Skeletal muscle cell (primary cell): ENCODE measurements at places on chromosomes 3 and 15.
A peak's percentile ranks its signal among the peaks of the same experiment; 100 is the strongest.

- peak; percentile 49 for DNase-seq
Measured at GRCh38 chr3:83890039-83890762, 1068.6 kb upstream of the CADM2 start.

- DNase-seq: no peak
Measured at GRCh38 chr3:150639262-150639661, 36.1 kb downstream of the SELENOT start.

GRCh38 chr3:38454178-38454883, 641 bp downstream of the ACVR2B start:
- DNase-seq: no peak

GRCh38 chr3:133038089-133038730, at the start of gene TMEM108:
TSS of gene TMEM108 (plus strand) at chr3:133038391.
- DNase-seq: peak; percentile 5

DNA sequence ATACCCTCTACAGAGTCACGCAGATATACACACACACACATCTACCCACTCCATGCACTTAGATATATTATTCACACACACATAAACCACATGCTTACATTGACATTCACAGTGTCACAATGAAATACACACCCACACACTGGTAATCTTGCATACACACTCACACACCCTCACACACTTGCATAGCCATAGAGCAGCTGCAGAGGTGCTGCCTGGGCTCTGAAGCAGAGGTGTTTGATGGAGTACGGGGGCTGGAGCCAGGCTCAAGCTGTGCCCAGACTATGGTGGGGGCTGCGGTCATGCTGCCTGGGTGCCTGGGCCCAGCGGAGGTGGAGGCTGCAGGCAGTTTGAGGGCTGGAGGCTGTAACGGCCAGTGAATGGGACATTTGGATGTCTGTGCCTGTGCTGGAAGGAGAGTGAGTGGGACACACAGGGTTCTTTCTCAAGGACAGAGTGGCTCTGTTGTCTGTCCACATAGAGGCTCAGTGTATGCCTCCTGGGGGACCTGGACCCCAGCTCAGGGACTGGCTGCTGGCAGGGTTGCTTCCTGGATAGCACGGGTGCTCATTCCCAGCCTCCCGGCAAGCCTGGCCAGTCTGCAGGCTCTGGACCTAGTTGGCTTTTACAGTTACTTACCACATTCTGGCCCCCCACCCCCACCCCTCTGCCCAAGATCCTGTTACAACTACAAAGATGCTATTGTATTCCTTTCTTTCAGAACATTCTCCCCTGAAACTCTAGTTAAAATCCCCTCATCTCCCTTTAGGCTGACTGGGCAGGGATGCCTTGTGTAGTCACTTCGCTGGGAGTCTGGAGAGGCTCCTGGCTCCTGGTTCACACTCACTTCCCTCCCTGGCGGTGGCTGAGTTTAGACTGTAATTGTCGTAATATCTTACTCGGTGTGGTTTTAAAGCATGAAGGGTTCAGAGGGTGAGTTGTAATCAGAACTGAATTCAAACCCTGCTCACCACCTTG, 12.5 kb downstream of the GASK1A start:
- no peak for DNase-seq

DNA sequence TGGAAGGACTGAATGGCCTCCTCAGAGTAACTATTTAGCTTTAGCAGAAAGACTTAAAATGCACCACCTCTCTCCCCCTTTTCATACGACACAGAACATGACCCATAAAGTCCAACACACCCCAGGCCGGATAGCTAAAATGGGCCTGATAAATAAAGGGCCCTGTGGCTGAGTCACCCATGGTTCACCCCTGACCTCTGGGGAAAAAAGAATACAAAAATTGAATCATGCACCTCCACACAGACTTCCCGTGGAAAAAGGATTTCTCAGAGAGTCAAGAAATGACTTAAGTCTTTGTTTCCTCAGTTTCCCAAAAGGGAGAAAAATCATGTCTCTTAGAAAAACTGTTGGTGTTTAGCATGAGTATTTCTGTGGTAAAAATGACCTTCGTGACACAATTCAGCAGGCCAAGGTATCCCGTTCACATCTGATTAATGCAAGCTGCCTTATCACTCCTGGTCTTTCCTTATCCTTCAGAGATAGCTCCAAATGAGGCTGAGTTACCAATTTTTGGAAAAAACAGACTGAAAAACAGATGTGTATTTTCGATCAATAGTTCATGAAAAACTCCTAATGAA, 34.0 kb upstream of the ARHGEF3 start:
- no peak for DNase-seq
